ENCODE measurements at places on chromosomes 1 and 21.

DNA sequence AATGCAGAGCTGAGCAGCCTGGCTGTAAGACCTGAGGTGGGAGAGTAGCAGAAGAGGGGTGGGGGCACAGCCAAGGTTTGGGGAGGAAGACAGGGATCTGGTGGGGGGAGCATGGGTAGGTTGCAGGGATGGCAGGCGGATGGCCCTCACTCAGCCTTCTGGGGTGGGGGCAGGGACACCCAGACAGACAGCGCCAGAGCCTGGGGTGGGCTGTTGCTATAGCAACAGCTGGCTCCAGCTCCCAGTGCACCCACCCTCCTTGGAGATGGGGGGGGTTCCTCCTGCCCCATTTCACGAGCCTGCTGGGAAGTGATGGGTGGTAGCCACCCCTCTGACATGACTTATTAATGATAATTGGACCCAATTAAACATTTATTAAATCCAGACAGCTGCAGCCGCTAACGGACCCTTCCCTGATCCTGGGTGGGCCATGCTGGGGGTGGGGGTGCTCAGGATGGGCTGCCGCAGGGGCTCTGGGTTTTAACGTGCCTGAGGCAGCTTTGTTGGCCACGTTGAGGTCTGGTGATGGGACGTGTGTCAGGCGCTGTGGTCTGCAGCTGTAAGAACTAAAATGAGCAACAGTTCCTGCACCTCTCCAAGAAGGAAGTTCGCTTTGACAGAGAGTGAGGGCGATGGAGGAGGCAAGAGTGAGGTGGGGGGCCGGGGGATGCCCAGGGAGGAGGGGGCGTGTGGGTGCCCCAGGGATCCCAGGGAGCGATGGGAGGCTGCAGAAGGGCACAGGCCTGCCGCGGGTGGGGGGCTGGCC is 19.4 kb downstream of the AGRN start:
- DNase-seq, result no peak

DNA sequence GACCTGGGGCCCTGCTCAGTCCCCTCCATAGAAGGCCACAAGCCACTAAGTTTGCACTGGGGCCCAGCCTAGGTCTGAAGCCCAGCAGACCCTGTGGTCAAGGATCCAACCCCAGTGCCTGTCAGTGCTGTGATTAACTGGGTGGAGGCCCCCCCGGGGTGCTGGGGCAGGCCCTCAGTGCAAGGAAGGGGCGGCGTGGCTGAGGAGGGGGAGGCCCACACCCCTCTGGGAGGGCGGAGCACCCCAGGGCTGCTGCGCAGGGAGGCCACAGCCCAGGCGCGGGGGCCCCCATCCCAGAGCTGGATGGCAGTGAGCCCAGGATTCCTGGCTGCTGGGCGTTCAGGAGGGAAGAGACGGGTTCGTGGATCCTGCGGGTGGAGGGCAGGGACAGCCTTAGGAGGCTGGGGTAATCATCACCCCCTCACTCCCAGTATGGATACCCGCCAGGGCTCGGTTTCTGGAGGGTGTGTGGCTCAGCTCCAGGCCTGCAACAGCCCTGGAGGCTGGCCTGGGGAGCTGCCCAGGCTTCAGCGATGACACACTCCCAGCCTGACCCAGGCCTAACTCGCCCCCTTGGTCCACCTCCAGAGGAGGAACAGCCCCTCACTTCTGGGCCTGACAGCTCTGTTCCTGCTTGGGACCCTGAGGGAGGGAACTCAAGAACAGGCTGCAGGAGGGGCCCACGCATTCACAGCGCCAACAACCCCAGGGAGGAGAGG is 890 bp downstream of the GJC2 start:
- no peak for DNase-seq

- DNase-seq, result no peak
Observed at GRCh38 chr1:154595621-154596020, 12.4 kb downstream of the ADAR start.

DNA sequence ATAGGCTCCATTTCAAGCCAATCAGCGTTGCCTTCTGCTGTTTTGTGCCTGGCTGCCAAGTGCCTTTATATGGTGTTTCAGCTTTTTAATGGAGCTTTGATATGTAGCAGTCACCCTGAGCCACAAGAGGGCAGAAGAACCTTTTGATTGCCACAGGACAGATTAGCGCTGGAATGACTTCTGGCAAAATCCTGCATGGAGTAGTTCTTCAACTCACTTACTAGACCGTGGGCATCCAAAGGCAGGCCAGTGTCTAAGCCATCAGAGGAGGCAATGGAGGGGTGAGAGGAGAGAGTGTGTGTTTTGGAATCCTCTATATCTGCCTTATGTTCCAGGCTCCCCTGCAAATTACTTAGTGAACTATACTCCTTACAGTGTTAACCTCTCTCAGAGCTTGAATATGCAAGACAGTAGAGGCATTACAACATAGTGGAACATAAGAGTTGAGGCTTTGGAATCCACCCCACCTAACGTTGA is 56.2 kb downstream of the ST3GAL3 start:
- peak; percentile 81 for DNase-seq

DNA sequence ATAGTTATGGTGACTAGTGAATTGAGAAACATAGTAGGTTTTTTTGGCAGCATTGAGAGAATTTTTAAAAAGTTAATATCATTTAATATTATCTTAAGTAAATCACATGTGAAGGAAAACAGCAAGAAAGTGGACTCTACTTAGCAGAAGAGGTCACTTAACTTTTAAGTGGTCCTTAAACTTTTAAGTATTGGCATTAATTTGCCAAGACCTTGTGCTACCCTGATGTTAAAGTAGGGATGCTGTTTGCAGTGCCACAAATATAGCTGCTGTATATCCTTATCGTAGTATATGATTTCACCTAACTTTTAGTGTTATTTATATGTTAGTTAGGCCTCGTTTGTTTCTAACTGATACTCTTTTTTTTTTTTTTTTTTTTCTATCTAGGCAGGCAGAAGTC is 40.2 kb downstream of the SMG7 start:
- DNase-seq, result no peak

DNA sequence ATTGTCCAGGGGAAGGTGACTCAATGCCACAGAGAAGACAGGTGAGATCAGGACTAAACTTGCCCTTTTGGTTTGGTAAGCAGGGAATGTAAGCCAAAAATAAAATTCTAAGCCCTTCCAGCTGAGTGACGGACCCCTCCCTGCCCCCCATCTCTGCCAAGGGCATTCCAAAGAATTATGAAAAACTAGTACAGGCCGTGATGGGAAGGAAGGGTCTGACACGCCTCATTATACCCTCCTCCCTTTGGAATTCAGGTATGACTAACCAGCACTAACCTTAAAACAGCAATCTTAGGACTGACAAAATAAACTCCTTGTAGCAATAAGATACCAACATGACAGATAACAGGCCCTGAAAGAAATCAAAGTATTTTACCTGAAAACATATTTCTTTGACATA is 99.6 kb downstream of the GABPA start:
- no peak for DNase-seq

GRCh38 chr1:162696286-162696862 is 64.1 kb downstream of the DDR2 start:
- DNase-seq, result peak; percentile 97

- DNase-seq, result peak; percentile 66
Observed at GRCh38 chr1:27284425-27285273, 37.3 kb upstream of the TMEM222 start.

DNA sequence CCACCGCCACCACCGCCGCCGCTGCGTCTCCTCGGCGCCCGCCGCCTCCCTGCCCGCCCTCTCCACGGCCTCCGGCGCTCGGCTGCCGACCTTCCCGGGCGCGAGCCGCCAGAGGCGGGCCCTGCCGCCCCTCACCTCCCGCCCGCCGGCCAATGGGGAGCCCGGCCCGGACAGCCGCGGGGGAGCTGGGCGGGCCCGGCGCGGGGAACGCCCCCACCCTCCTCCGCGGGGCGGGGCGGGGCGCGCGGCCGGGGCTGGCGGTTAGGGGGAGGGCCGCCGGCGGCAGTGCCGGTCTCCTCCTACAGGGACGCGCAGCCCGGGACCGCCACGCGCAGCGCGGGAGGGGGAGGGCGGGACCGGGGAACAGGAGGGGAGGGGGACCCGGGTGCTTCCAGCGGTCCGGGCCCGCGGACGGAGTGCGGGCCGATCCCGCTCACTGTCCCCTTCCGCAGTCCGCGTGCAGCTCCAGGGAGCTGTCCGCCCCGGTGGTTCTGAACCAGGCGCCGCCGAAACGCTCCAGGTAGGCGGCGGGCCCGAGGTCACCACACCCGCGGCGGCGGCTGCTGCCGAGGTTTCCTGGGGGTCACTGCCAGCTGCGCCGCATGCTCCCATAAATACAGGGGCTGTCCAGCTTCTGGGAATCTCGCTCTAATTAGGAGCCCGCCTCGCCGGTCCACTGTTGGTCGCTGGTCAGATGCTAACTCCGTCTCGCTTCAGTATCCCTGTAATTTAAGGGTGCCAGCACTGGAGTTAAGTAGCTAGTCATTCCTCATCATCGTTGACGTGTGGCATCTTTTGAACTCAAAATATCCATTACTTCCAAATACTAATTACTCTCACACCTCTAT is at the start of gene PGBD5:
TSS of gene PGBD5 (minus strand) at position 87 of the 848 bp plus-strand sequence. CDS start 404 bp downstream, outside the sequence.
- DNase-seq, result peak; percentile 87

GRCh38 chr1:195733826-195734225 is 874.4 kb downstream of the KCNT2 start:
- DNase-seq, result no peak

- DNase-seq, result no peak
Observed at GRCh38 chr21:27408826-27409225, 441.9 kb upstream of the ADAMTS5 start.

DNA sequence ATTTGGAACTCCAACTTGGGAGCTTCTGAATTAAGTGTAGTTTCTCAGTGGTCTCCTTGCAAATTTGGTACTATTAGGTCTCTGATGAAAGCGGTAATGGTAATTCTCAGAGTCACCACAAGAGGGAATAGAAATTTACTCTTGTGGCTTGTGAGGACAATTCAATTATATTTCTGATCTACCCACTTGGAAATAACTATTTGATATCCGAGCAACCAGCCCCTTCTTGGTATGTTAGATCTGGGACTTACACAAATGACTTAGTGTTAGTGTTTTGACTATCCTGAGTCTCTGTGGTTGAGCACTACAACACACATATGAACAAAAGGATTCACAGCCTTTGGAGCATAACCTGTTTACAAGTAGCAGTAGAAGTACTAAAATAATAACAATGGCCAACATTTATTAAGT is 68.1 kb downstream of the RPS6KA1 start:
- no peak for DNase-seq

- DNase-seq, result no peak
Observed at GRCh38 chr1:236945002-236945401, 59.2 kb downstream of the MT1HL1 start.

GRCh38 chr1:214848101-214848500 is 234.4 kb upstream of the KCNK2 start:
- DNase-seq, result no peak

GRCh38 chr1:212759683-212760082 is 31.9 kb downstream of the NSL1 start:
- no peak for DNase-seq
